Mesenchymal stem cell (in vitro differentiated cells and primary cell): ENCODE measurements at places on chromosomes 2 and 18.

DNA sequence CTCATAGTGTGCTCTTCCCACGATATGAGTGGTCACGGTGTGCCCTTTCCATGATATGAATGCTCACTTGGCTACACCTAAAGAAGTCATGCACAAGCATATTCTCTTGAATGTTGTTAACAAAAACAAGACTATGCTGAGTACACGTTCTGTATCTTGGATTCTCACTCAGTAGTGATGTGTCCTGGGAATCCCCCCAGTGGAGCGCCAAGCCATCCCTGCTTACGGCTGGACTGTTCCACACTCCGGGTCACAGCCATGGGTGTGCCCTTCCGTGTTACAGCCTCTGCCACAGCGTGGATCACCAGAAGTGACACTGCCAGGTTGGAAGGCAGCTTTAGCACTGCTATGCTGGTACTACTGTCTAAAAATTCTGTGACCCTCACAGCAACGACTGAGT lies 59.1 kb downstream of the TPO start:
- no peak for DNase-seq

DNA sequence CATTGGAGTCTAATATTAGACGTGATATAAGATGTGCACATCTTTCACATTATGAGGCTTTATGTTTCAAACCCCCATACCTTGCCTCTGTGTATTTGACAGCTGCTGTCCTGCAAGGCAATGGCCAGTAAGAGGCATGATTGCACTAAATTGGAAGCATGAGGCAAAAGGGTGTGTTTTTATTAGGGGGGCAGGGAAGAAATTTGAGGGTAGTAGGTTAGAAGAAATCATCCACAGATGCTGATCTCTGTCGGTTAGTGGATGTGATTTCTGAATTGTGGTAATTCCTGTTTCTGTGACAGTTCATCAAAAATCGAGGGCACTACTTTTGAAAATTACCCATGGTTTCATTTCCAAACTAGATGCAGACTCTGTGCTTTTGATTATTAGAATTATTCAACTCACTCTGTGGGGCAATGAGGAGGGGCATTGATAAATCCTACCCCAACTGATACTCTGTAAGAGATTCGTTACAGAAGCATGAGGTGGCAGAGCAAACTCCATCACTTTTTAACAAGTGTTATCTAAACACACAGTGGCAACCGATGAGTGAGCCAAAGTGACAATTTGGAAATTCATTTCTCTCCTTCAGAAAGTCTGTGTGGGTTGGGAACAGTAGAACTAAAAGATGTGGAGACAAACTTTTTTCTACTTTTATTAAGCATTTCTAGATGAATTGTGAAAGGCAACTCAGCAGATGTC lies 453.0 kb downstream of the ARHGAP15 start:
- no peak for DNase-seq

GRCh38 chr18:54739476-54739875 lies 88.8 kb upstream of the RAB27B start:
- DNase-seq: no peak

- DNase-seq: peak; percentile 85
Observed at GRCh38 chr2:99278793-99279291, 22.2 kb downstream of the LYG1 start.

GRCh38 chr2:2050446-2050845 lies 280.6 kb downstream of the MYT1L start:
- no peak for DNase-seq

DNA sequence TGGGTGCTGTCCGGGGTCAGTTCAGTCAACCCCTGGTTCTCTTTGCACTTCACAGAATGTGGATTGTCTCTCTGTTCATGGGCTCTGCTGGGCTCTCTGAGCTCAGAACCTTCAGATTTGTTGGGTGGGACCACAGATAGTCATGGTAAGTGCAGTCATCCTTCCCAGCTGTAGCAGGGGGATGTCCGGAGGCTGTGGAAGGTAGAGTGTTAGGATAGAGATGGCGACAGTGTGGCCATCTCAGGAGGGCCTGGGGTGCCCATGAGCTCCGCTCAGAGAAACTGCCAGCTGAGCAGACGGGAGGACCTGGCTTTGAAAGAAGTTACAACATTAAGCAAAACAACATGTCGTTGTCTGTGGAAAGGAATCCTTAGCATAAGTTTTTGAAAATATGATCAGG lies 149.8 kb downstream of the FAM210A start:
- no peak for DNase-seq

- no peak for DNase-seq
Observed at GRCh38 chr2:1729242-1729641, 15.1 kb downstream of the PXDN start.

DNA sequence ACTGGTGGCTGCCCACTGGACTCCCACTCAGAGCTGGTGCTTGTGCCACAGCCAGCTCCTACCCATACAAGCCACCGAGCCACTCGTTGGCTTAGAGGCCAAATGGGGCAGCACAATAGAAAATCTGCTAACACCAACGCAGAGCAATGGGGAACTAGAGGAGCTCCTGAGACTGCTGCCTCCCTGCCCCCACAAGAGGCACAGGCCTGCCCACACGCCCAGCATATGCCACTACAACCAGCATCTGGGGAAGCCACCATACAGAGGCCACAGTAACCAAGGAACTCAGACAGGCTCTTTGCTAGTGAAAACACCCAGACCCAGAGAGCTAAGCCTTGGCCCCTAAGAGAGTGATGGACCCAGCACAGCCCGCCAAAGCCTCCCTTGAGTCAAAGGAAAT lies 231.2 kb upstream of the RAB6C start:
- no peak for DNase-seq

DNA sequence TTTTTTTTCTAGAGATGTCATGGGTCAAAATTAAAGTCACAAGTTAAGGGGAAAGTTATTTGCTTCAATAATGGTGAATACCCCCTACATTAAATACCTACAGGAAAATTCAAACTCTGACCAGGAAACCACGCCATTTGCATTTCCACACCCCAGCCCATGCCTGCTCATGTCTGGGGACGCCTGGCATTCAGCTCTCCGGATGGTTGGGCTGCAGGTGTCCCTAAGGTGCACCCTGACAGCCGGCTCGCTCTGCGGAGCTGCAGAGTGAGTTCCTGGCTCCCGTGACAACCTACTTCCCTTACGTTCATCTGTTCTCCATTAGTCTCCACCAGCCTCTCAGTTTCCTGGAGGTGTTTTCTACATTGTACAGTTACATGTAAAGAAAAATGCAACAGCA lies 122.7 kb upstream of the RIOK3 start:
- DNase-seq: no peak

- DNase-seq: no peak
Observed at GRCh38 chr18:59109375-59109774, 30.3 kb upstream of the SEC11C start.

- no peak for DNase-seq
Observed at GRCh38 chr2:105057005-105057404, 19.1 kb downstream of the MRPS9 start.

GRCh38 chr2:144592500-144593256 lies 72.8 kb upstream of the ZEB2 start:
- DNase-seq: no peak

DNA sequence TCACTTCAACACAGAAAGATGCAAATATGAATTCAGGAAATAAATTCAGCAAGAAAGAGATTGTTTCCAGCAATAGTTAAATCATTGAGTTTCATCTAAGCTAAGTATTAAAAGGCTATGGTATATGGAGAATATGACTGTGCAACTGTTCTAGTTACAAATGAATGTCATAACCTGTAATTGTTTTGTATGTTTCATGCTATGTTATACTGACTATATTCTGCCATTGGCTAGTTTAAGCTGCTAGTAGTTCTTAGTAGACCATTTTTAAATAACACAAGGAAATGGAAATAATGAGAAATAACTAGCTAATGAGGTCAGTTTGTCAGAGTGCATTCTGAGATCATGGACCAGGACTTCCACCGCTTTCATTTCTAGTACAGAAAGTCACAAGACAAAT lies 1154.9 kb upstream of the TMEFF2 start:
- no peak for DNase-seq

DNA sequence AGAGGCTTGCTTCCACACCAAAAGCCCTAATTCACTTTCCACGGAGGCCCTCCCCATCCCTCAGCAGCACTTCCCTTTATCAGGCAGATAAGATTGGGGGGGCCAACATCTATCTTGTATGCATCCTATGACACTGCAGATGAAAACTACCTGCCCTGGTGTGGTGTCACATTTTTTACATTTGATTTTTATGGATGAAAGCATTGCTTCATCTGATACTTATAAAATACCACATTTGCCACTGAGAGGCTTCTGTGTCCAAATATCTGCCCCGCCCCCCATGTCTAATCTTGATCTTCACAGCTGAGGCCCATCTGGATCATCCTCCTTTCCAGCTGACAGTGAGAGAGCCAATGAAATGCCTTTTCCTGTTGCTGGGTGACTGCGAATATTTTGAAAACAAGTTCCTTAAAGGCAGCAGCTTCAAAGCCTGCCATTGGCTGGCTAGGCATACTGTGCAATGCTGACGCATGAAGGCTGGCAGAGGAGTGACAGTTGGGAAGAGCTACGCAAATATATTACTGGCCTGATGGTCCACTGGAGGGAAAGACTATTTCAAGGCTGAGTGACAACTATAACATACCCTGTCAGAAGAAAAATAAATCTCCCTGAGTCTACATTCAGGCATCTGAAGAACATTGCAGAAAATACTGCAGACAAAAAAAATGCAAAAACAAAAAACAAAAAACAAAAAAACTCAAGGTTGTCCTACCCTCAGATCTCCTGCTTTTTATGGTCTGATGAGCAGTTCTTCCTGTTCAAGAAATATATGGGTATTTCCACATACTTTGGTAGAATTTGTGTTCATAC lies 318.7 kb downstream of the PDE11A start:
- DNase-seq: peak; percentile 99

DNA sequence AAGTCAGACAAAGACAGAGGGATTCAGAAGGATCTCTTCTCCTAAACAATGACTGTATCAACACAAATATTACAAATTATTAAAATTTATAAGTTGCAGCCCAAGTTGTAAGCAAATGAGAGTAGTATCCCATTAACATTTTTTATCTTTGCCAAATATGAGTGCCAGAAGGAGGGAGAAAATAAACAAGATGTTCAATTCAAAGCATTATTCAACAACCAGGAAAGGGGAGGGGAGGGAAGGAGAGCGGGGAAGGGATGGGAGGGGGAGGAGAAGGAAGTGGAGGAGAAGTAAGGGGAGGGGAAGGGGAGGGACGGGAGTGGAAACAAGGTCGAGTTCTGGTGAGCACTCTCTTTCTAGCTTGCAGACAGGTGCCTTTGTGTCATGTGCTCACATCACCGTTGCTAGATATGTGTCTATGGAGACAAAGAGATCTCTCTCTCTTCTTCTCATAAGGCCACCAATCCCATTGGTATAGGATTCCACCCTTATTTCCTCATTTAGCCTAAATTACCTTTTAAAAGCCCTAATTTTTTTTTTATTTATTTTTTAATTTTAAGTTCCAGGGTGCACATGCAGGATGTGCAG lies 679.6 kb upstream of the CHAC2 start:
- no peak for DNase-seq

GRCh38 chr2:211930331-211930730 lies 608.3 kb downstream of the ERBB4 start:
- DNase-seq: peak; percentile 51

DNA sequence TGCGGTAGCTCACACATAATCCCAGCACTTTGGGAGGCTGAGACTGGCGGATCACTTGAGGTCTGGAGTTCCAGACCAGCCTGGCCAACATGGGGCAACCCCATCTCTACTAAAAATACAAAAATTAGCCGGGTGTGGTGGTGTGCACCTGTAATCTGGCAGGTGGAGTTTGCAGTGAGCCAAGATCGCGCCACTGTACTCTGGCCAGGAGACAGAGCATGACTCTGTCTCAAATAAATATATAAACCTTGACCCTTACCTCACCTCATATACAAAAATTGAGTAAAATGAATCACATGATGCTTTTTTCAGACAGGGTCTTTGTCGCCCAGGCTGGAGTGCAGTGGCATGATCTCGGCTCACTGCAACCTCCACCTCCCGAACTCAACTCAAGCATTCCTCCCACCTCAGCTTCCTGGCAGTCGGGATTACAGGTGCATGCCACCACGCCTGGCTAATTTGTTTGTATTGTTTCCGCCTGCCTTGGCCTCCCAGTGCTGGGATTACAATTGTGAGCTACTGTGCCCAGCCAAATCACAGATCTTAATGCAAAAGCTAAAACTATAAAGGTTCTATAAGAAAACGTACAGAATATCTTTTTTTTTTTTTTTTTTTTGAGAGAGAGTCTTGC lies 25.3 kb downstream of the XPO1 start:
- no peak for DNase-seq

DNA sequence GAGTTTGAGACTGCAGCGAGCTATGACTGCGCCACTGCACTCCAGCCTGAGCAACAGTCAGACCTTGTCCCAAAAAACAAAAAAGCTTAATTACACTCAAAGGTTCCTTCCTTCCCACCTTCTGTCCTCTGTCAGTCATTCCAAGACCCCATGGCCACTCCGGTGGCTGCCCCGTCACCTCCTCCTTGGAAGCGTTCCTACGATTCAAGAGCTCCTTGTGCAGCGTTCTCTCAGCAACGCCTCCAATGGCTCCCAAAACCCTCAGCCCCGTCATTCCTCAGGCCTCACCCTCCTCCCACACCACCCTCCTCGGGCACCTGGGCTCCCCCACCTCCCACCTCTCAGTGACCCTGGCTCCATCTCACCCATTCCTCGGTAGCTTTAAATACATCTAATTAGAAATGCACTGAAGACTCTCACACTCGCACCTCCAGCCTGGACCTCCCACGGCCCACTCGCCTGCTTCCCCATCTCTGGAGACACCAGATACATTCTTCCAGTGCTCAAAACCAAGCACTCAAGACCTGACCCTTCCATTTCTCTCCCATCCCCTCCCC lies 8.0 kb downstream of the PASK start:
- DNase-seq: no peak

- no peak for DNase-seq
Observed at GRCh38 chr2:164110515-164110914, 374.7 kb upstream of the FIGN start.

- no peak for DNase-seq
Observed at GRCh38 chr2:133333181-133333580, 235.1 kb downstream of the NCKAP5 start.

DNA sequence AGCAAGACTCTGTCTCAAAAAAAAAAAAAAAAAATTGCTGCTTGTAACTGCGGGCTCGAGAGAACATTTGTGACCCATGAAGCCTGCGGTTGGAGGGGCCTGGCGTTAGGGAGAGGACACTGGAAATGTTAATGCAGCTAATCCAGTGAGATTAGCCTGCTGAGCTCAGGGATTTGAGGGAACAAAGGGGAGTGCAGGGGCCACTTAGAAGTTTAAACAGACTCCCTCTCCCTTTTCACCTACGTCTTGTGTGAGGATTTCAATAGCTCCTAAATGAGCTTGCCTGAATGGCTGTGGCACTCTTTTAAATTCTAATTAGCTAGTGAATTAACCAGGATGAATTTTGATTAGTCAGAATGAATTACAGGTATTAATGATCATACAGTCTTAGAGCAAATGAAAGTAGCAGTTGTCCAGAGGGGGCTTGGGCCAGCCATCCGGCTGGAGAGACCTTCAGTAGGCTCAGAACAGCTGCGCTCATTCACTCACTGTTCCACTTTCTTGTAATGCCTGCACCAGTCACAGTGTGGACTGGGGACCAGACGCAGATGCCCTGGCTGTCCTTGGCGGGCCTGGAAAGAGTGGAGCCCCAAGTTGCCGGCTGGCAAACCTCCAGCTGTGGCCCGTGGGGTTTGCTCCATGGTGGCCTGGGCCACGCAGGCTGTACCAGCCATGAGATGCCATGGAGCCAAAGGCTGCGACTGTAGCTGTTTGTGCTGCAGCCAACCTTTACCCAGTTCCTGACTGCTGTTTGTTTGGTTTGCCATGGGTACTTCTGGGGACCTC lies 20.8 kb downstream of the LDLRAD4 start:
- no peak for DNase-seq

- DNase-seq: no peak
Observed at GRCh38 chr18:68342039-68342659, 372.8 kb downstream of the TMX3 start.
